Caki2 (cell line): ENCODE measurements at places on chromosomes 7 and 10.

- no peak for DNase-seq
Measured at GRCh38 chr10:119539359-119539825, 3.1 kb downstream of the RGS10 start.

DNA sequence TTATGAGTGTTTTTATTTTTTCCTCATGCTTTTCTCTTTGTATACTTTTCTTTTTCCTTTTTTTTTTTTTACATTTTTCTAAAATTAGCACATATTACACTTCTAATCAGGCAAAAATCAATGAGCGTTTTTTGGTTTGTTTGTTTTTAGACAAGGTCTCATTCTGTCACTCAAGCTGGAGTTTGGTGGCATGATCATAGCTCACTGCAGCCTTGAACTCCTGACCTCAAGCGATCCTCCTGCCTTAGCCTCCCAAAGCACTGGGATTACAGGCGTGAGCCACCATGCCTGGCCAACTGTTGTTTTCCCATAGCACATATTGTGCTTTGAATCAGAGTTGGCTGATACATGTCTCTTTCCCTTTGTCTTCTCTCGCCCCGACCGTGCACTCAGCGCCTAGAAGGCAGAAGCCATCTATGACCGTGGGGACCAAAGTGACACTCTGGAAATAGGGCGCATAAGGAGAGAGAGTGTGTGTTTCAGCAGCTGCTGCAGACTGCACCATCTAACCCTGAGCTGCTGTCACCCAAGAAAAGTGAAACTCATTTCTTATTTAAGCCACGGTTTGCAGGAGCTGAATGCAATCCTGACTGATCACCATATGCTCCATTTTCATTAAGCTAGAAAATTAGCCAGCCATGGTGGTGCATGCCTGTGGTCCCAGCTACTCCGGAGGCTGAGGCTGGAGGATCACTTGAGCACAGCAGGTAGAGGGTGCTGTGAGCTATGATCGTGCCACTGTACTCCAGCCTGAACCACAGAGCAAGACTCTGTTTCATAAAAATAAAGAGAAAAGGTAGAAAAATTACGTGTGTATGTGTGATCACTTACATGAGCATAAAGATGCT lies 41.4 kb upstream of the GTF2I start:
- DNase-seq = no peak

GRCh38 chr10:3045471-3046209 lies 21.7 kb upstream of the PFKP start:
- peak; percentile 99 for DNase-seq

- no peak for DNase-seq
Measured at GRCh38 chr7:99514050-99514449, 9.6 kb downstream of the ZKSCAN5 start.

- peak; percentile 97 for DNase-seq
Measured at GRCh38 chr7:41247143-41247865, 455.6 kb downstream of the INHBA start.

- no peak for DNase-seq
Measured at GRCh38 chr7:91320366-91321078, 56.3 kb downstream of the FZD1 start.

GRCh38 chr10:89207801-89208551 lies 859 bp upstream of the CH25H start:
- DNase-seq = no peak

GRCh38 chr10:73585327-73585726 lies 5.8 kb downstream of the USP54 start:
- no peak for DNase-seq

GRCh38 chr10:124870854-124871425 lies 69.3 kb downstream of the ABRAXAS2 start:
- no peak for DNase-seq

GRCh38 chr10:11593612-11594011 lies 17.8 kb downstream of the USP6NL start:
- no peak for DNase-seq

DNA sequence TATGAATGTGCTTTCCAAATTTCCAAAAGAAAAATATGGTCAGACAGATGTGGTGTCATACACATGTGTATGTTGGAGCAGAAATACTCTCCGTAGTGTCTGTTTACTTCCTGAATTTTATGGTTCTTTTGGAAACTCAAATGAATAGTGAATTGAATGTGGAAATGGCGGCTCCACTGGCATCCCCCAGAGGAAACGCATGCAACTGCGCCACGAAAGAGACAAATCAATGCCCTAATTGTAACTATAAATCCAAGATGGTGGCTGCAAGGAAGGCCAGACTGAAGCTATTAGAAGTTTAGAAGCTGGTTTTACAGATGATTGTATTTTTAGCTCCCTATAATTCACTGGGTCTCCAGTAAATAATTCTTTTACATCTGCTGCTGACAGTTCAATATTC lies 246.7 kb downstream of the FGFR2 start:
- no peak for DNase-seq

DNA sequence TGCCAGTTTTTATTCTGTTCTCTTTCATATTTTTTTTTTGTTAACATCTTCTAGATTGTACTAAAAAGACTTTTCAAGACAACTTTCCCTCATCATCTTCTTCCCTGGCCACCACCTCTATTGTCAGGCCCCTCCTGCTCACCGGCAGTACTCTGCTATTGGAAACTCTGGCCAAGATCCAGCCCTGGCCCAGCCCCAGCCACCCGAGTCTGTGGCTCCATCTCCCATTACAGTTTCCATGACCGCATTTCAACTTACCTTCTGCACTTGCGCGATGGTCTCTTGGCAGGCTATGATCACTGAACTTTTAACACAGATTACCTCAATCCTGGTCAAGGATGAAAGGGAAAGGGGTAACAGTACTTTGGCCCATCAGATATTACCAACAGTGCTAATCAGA lies 137.7 kb upstream of the POM121L12 start:
- no peak for DNase-seq

DNA sequence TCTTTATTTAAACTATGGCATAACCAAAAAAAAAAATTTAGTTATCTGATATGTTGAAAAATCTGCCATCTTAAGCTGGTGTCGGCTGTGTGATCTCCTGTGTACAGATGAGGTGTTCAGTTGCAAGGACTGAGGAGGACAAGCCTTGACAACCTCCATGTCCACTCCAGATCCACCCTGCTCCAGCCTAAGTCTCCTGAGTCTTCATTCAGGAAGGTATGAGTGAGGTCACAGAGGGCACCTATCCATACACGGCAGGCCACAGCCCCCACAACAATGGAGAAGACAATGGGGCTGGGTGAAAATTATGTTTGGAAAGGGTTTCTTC lies 16.1 kb downstream of the TARP start:
- no peak for DNase-seq

- no peak for DNase-seq
Measured at GRCh38 chr7:138878051-138878450, 80.1 kb upstream of the ATP6V0A4 start.

- no peak for DNase-seq
Measured at GRCh38 chr10:650886-651615, 38.4 kb downstream of the DIP2C start.

- DNase-seq = no peak
Measured at GRCh38 chr10:17548162-17548561, 69.0 kb downstream of the HACD1 start.

GRCh38 chr10:396535-397220 lies 261.4 kb downstream of the ZMYND11 start:
- DNase-seq = no peak

- DNase-seq = no peak
Measured at GRCh38 chr7:91835826-91836368, 44.6 kb downstream of the MTERF1 start.

- DNase-seq = no peak
Measured at GRCh38 chr10:110864662-110865140, 7.0 kb upstream of the PDCD4 start.

GRCh38 chr7:18894155-18894554 lies 223.3 kb downstream of the TWIST1 start:
- DNase-seq = no peak

DNA sequence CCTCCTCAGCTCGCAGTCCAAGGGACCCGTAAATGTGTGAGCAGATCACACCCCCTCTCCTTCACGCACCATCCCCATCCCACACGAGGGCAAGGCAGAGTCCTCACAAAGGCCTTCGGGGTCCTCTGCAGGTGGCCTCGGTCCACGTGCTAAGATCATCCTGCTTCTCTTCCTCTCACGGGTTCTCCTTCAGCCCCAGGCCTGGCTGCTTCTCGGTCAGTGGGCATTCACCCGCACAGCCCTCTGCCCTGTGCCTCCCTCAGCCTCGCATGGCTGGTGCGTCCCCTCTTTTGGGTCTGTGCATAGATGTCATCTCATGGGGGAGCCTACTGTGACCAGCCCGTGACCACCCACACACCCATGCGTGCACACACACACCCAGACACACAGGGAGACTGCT lies 17.3 kb upstream of the FOXL3 start:
- DNase-seq = no peak

DNA sequence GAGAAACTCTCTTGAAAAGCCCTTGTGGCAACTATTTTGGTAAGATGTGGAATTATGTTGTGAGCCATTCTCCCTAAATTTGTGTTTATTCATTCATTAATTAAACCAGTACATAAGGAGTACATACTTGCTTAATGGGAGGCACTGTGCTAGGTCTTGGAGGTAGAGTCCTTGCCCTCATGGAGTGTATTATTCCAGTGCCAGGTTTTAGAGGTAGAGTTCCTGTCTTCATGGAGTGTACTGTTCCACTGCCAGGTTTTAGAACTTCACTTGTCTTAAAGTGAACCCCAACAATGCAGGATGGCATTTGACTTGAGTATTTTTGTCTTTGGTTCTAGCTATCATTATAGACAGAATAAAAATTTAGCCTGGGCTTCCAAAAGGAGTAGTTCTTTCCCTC lies 8.8 kb downstream of the MXI1 start:
- no peak for DNase-seq

- DNase-seq = no peak
Measured at GRCh38 chr10:6642876-6643275, 62.8 kb upstream of the PRKCQ start.

- no peak for DNase-seq
Measured at GRCh38 chr7:121187222-121187621, 141.6 kb upstream of the WNT16 start.

DNA sequence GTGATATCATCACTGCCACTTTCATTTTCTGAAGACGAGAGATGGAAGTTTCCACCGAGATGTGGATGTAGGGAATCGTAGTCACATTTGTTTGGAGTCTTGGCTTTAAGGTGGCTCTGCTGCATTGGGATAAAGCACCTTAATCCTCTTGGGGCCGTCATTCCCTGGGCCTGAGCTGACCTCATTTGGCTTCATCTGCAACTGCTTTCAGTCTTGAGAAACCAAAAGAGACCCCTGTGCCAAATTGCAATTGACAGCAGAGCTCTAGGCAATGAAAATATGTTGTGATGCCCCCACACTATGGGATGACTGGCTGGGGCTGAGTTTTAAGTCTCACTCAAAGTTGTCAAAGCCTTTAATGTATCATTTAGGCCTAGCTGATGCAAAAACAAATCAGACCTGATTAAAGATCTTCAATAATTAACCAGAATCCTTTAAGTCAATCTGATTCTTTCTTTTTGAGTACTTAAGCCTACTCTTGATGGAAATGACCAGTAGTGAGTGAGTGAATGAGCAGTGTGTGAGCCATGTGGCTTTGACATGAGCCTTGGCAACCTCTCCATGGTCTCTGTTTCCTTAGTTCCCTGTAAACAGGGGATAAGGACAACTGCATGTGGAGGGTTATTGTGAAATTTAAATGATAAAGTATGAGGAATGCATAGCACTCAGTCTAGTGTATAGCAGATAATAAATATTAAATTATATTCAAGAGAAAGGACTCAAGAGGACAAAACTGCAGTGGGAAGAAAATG lies 155.0 kb downstream of the BMPER start:
- DNase-seq = no peak

DNA sequence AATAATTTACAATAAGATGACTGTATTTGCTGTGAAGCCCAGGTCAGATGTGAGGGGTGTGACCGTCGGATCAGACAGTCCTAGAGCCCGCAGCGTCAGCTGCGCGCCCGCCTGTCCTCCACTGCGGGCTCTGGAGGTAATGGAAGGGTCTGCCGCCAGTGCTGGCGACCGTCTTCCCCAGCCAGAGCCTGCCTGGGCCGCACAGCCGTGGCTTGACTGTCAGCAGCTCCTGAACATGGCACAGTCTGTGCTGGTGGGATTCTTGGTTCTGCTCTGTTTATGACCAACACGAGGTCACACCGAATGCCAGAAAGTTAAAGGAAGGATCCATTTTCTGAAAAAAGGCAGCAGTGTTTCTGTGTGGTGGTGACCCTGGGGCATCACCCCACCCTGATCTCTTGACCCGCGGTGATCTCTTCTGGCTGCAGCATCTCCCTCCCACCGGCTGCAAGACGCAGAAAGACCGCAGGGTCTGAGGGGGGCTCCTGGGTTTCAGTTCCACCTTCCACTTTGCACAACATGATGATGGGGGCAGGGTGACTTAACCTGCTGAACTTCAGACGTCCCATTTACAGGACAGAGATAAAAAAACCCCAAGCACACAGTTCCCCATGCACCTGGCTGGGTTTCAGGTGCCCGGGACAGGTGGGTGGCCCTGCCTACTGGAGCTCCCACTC lies 103.7 kb downstream of the DNAJB6 start:
- no peak for DNase-seq

DNA sequence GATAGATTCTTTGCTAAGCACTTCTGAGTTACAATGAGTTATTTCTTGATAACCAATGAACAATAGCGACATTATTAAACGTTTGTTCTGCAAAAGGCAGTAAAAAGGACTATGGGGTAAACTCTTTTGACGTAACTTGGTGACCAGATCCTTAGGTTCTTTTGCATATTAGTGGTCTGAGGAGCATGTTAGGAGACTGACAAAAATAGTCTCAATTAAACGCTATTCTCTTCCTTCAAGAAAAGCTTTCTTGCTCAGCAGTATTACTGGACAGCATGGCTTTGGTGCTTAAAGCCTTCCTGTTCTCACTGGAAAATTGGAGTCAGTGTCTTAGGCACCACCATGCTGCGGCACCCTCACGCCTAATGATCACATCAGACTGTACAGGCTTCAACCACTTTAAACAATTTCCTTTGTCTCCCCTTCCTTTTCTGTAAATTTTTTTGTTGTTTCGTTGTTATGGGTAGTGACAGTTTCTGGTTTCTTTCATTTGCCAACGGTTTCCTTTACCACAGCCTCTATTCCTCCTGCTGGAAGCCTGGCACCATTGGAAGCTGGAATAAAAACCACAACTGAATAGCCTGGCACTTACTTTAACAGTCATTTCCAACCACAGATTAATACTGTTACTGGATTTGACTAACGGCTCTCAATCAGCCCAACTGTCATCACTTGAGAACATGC lies 49.2 kb upstream of the FAM133B start:
- no peak for DNase-seq

DNA sequence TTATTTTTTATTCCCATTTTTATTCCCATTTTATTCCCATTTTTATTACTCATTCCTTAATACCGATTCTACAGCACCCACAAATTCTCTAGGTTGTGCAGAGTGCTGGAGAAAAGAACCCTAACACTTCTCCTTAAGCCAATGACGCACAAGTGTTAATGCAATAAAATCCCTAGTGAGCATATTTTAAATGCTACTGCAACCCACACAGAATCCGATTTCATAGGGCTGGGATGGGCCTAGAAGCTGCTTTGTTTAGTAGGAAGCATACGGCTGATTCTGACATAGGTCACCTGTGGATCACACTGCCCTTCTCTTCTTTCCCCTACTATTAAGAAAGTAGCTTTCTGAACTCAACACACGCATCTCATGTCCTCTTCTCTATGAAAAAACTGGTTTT lies 45.1 kb upstream of the CABCOCO1 start:
- no peak for DNase-seq

GRCh38 chr10:133279326-133280226 lies 2.9 kb upstream of the ADAM8 start:
- no peak for DNase-seq

- DNase-seq = peak; percentile 77
Measured at GRCh38 chr7:17690030-17690429, 250.3 kb downstream of the SNX13 start.

- DNase-seq = no peak
Measured at GRCh38 chr7:151958036-151959010, 2.1 kb downstream of the GALNTL5 start.
